A549 treated with Mapracorat at 1 μM for 4 hours (cell line): ENCODE measurements at places on chromosomes 16 and 17. TPM values are rescaled to one million over a fixed set of nuclear protein-coding genes. Genes with fewer than 3 reads are reported as not detected.

The CACNG5 gene
- 0.13 TPM in 1 of 5 replicates, not detected in the others for total RNA-seq

The PLXDC1 gene
- 0.12 to 0.43 TPM (median 0.19 TPM) in 5 replicates for total RNA-seq

The SLC7A5 gene
- 594 to 857 TPM (median 765 TPM) in 5 replicates for total RNA-seq

The SNRNP25 gene
- 64.7 to 76.8 TPM (median 70.2 TPM) in 5 replicates for total RNA-seq

The SLC6A2 gene
- total RNA-seq: 0.07 to 0.09 TPM in 2 of 5 replicates, not detected in the others

The ZSCAN10 gene
- total RNA-seq: 0.20 TPM in 1 of 5 replicates, not detected in the others

The CMC2 gene
- 120 to 133 TPM (median 128 TPM) in 5 replicates for total RNA-seq

The AOC2 gene
- 1.7 to 2.7 TPM (median 1.8 TPM) in 5 replicates for total RNA-seq

The PYCARD gene
- 24.2 to 43.2 TPM (median 37.4 TPM) in 5 replicates for total RNA-seq

The P2RX1 gene
- total RNA-seq: not detected in 5 replicates

The C17orf100 gene
- 1.7 to 3.5 TPM (median 2.6 TPM) in 5 replicates for total RNA-seq

The TBC1D26 gene
- total RNA-seq: not detected in 5 replicates

The GLG1 gene
- 42.6 to 51.4 TPM (median 49.4 TPM) in 5 replicates for total RNA-seq

The ABCC3 gene
- total RNA-seq: 115 to 150 TPM (median 131 TPM) in 5 replicates

The KRT23 gene
- 0.08 to 0.15 TPM (median 0.08 TPM) in 3 of 5 replicates, not detected in the others for total RNA-seq

The RFWD3 gene
- 32.6 to 42.5 TPM (median 35.6 TPM) in 5 replicates for total RNA-seq

The TBC1D3H gene
- not detected in 5 replicates for total RNA-seq

The TRIM72 gene
- total RNA-seq: 0.07 to 0.15 TPM (median 0.07 TPM) in 5 replicates

The HSPB9 gene
- total RNA-seq: not detected in 5 replicates

The SKAP1 gene
- total RNA-seq: 0.45 TPM in 1 of 5 replicates, not detected in the others

The ACAP1 gene
- 2.7 to 6.9 TPM (median 5.1 TPM) in 5 replicates for total RNA-seq

The ASGR1 gene
- 0.77 to 1.3 TPM (median 1.0 TPM) in 5 replicates for total RNA-seq

The KRTAP4-4 gene
- not detected in 5 replicates for total RNA-seq

The RAP1GAP2 gene
- total RNA-seq: 22.5 to 30.6 TPM (median 27.6 TPM) in 5 replicates

The CCL23 gene
- total RNA-seq: not detected in 5 replicates

The THAP11 gene
- 24.3 to 41.1 TPM (median 39.8 TPM) in 5 replicates for total RNA-seq

The DNAH17 gene
- total RNA-seq: 0.80 to 1.2 TPM (median 0.98 TPM) in 5 replicates

The COASY gene
- total RNA-seq: 103 to 126 TPM (median 119 TPM) in 5 replicates

The TP53TG3B gene
- 0.08 to 0.35 TPM (median 0.30 TPM) in 4 of 5 replicates, not detected in the other for total RNA-seq

The KRTAP3-2 gene
- 0.22 to 0.42 TPM (median 0.37 TPM) in 3 of 5 replicates, not detected in the others for total RNA-seq

The TNS4 gene
- total RNA-seq: 196 to 254 TPM (median 237 TPM) in 5 replicates

The CCL17 gene
- not detected in 5 replicates for total RNA-seq

The SPIRE2 gene
- 4.9 to 9.1 TPM (median 7.8 TPM) in 5 replicates for total RNA-seq

The ICAM2 gene
- total RNA-seq: not detected in 5 replicates
